Aorta (tissue), 5 donors: ENCODE measurements at places on chromosomes 4 and X. TPM values are rescaled to one million over a fixed set of nuclear protein-coding genes. Genes with fewer than 3 reads are reported as not detected.
A peak's percentile ranks its signal among the peaks of the same experiment; 100 is the strongest.

- no peak for DNase-seq
These were observed 39.2 kb upstream of the UGT2B7 start for GRCh38 chr4:69056921-69057550.

- no peak for DNase-seq
These were observed 164.2 kb downstream of the STIM2 start for GRCh38 chr4:27024805-27025204.

GRCh38 chrX:40371376-40371775 is 209.4 kb upstream of the ATP6AP2 start:
- DNase-seq, result no peak

Gene LNX1
- total RNA-seq, result 11.1 TPM

DNA sequence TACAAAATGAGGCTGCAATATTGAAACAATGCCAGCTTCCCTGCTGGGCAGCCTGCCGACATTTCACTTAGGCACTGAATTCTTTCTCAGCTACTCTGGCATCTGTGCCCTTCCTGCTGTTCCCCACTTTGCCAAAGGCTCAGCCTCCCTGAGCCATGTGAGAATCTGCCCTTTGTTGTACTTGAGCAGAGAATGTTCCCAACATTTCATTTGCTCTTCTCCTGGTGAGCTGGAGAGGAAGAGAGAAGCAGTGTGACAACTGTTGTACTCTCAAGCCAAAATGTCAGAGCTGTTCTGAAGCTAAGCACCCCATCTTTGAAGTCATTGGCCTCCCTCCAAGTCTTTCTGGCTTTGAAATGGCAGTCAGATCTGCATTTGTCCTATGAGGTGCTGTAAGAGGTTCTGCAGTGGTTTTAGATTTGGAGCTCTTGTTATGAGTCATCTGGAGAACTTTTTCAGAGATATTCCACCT is 32.5 kb downstream of the LANCL3 start:
- DNase-seq, result no peak

GRCh38 chr4:47012676-47013075 is 18.7 kb upstream of the GABRB1 start:
- DNase-seq, result no peak

DNA sequence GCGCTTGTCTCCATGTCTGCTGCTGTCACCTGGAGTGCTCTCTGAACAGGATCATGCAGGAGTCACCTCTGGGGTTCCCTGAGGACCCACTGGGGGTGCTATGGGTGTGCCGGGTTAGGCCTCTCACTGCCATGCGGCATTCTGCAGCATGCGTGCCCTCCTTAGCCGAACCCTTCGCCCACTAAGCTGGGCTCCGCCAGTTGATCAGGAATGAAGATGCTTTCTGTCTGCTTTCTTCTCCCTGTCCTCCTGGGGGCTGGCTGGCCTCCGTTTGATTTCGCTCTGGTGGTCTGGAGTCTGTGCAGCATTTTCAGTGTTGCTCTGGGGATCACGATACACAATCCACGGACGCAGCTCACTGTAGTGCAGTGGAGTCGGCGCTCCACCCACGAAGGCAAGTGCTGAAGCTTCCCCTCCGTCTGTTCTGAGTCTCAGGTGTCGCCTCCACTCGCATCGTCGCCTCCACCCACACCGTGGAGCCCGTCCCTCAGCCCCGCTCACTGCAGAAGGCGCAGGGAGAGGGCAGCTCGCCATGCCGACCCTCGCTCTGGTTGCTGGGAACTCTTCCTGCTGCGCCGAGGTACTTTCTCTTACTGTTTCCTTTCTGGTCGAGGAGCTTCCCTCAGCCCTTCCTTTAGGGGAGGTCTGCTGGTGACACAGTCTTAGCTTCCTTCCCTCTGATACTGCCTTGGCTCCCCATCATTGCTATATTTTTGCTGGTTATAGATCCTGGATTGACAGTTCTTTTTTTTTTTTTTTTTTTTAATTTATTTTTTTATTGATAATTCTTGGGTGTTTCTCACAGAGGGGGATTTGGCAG is 29.2 kb downstream of the LETM1 start:
- no peak for DNase-seq

DNA sequence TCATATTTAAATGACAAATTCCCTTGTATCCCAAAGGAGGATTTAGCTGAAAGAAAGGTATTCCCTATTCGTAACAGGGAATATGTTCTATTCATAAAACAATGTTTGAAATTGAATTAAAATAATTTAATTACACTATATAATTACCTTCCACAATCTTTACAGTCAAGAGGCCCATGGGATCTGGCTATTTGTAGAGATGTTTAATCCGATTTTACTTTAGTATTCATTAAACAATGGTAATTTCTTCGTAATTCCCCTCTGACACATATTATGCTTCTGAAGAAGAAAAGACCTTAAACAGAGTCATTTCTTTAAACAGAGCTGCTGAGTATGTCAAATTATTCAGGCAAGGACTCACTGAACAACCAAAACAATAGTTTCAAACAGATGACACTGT is 98.8 kb downstream of the MAGEC1 start:
- no peak for DNase-seq

DNA sequence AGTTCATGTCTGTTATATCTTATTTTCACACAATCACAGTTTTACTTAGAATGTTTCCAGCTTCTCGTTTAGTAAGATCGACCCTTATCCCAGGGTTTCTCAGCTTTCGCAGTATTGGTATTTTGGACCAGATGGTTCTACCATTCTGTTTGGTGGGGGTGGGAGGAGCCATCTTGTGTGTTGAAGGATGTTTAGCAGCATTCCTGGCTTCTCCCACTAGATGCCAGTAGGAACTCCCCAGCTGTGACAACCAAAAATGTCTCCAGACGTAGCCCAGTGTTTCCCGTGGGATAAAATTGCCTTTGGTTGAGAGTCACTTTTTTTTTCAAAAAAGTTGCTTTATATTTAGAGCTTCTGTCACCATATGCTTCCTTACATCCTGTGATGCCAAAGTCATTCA is 90.9 kb upstream of the TLR2 start:
- no peak for DNase-seq

DNA sequence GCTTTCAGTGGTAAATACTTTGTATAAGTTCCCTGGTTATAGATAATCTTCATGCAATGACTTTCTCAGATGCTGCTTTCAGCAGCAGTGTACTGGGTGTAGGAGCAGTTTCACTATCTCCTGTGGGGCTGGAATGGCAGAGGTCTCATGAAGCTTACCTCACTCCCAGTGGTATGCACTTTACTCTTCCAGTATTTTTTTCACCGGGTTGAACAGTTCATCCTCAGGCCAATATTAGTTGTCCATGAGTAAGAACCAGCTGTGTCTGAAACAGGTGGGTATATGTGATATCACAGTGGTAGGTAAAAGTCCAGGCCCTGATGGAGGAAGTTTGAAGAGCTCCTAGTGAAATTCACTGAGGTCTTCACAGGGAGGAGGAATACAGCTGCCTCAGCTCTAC is 351.5 kb upstream of the EMCN start:
- DNase-seq, result no peak

Gene GC
- total RNA-seq, result not detected

DNA sequence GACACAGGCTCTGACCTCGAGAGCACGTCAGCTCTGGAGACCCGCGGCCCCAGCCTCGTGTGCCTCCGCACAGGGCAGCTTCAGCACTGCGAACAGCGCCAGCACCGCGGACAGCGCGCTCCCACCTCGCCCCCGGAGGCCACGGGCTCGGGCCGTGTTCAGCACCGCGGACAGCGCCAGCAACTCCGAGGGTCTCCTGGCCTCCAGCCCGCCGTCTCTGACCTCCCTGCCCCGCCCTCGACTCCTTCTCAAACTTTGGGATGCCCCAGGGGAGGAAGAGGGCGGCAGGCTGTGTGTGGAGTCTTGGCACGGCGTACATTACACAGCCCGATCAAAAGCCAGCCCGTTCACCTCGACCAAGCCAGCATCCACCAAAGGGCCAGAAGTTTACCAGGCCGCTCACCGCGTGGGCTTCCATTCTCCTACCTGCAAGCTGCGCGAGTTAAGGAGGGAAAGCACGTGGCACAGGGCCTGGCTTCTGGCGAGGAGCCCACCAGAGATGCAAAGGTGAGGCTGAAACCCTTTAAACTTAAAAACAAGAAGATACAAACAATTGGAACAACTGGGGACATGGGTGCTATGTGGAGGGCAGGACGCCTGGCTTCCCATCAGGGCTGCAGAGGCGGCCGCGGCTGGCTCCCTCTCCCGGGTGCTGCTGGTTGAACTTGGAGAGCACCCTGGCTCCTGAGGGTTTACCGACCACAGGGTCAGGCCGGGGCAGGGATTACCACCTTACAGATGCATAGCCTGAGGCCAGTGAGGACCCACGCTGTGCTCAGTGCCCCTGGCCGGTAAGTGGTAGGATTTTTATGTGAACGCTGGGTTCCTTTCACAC is 4.5 kb upstream of the NKX1-1 start:
- peak; percentile 69 for DNase-seq
